ENCODE measurements at places on chromosomes 4 and X.

- no peak for DNase-seq
Measured at GRCh38 chr4:183013730-183014002, 85.4 kb upstream of the WWC2 start.

GRCh38 chr4:122542411-122543236 is 78.2 kb downstream of the IL21 start:
- no peak for DNase-seq

DNA sequence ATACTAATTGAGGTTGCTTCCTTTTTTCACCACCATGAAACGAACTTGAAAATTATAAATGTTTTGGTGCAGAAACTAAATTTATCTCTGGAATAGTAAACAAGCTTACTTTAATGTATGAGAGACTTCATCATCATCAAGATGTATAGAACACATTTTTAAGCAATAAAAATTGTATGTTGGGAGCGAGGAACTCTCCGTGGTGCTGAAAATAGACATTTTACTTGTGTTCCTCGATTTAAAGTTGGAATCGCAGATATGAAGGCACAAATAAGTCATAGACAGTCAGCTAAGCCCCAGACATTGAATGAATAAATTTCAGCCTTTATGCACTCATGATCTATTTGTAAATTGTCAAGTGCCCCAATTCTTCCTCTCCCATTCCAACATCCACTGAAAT is 310.7 kb downstream of the STK32B start:
- no peak for DNase-seq

GRCh38 chr4:139605516-139605915 is 49.5 kb upstream of the SETD7 start:
- no peak for DNase-seq

DNA sequence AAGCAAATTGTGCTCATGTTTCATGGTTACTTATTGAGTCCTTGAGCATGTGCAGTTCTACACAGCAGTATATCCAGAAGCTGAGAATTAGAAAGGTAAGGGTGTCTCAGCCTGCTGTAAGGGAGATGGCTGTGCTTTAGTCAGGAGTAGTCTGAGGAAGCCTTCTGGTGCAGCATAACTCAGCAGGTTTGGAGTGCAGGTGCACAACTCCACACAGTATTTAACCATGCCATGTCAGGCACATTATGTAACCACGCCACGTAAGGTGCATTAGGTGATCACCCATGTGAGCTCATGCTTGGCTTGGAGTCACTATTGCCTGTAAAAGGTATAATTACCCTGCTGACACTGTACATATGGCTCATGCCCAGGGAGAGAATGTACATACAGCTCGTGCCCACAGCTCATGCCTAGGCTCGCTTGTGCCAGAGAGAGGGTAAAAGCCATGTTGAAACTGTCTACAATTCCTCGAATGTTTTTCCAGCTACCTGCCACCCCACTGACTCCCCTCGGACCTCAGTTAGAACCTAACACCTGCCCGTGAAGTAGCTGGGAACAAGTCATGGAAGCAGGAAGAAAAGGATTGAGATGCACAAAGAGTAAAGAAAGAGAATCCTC is 37.8 kb downstream of the UCHL1 start:
- no peak for DNase-seq

GRCh38 chrX:31038575-31039326 is 33.1 kb downstream of the FTHL17 start:
- DNase-seq: no peak

DNA sequence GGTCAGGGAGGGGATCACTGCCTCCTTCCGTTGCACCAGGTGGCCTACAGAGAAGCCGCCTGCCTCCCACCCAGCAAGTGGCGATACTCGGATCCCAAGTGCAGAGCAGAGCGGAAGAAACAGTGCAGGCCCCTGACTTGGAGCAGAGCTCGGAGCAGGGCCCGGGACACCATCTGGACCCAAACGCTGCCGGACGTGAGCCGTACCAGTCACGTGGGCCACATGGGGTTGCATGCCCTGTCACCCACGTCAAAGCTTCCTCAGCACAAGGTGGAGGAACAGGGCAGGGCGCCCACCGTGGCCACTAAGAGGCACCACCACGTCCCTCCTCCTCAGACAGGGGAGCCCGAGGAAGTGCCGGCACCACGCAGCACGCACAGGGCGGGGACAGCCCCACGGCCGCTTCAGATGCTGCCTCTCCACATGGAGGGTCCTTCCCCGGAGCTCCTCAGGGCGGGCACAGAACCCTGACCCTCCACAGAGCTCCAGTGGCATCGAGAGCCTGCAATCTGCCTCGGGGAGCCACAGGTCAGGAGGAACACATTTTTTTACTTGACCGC is 18.7 kb downstream of the ZFYVE28 start:
- DNase-seq: no peak

GRCh38 chr4:111775556-111776297 is 369.5 kb upstream of the FAM241A start:
- no peak for DNase-seq

GRCh38 chrX:107773206-107773605 is 2.4 kb downstream of the TSC22D3 start:
- no peak for DNase-seq

GRCh38 chr4:21872101-21872500 is 76.5 kb downstream of the KCNIP4 start:
- no peak for DNase-seq

DNA sequence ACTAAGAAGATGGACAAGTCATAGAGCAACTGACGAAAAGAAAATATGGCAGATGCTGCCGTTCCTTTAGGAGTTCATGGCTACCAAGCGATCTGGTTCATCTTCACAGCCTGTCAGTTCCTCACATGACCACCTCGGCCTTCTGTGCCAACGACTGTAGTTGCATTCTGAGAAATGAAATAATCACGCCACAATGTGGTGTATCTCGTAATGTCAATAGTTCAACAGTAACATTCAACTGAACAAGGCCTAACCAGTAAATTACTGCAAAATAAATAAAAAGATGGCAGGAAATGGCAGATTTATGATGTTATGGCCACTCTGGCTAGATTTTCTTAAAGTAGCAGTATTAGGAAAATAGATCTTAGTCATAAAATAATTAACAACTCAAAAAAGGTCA is 4.4 kb downstream of the GPRIN3 start:
- no peak for DNase-seq

- no peak for DNase-seq
Measured at GRCh38 chr4:24482871-24483270, 101.5 kb downstream of the DHX15 start.

DNA sequence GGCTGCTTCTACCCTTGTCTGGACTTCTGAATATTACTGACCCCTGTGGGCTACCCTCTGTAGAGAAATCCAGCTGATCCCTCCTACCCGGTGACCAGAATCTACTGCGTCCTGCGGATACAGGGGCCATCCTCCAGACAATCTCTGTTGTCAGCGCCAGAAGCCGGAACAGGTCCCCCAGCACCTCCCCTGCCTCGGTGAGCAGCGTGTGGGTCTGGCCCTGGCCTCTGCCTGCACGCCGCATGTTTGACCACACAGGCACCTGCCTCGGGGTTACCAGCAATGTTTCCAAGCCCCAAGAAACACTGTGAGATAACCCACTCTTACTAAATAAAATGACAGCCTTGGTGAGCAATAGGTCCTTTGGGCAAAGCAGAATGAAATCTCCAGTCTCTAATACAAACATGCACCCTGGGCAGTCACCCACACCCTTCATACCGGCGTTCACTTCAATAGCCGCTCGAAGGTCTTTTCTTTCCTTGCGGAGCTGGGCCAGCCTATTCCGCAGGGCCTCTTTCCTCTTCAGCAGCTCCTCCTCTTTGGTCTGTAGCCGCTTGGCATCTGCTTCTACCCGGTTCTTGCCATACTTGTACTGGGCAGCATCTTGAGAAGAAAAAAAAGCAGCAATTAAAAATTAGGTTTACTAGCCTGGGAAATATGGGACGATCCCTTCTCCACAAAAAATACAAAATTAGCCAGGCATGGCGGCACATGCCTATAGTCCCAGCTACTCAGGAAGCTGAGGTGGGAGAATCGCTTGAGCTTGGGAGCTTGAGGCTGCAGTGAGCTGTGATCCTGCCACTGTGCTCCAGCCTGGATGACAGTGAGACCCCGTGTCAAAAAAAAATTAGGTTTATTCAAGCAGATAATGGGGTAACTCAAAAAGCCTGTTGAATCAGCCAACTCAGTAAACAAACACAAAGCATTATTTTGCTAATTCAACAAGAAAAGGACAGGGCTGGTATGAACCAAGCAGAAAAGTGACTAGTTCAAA is 165.1 kb downstream of the AFAP1 start:
- DNase-seq: no peak

DNA sequence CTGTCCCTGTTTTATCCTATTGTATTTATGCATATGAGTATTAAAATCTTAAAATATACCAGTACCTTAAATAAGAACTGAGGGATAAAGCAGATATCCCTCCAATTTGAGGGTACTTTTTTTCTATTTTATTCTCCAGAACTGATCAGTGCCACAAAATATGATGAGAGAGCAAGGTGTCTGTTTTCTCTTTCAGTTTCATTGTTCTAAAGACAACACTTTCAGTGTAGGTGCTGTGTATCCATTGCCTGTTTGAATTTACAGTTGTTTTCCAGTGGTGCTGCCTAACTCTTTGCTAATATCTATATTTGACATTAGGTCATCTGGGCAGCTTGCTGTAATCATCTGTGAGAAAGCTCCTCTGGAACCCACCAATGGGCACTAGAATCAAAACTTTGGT is 394.7 kb downstream of the IL1RAPL1 start:
- no peak for DNase-seq

- no peak for DNase-seq
Measured at GRCh38 chr4:128690011-128690410, 119.5 kb upstream of the JADE1 start.

DNA sequence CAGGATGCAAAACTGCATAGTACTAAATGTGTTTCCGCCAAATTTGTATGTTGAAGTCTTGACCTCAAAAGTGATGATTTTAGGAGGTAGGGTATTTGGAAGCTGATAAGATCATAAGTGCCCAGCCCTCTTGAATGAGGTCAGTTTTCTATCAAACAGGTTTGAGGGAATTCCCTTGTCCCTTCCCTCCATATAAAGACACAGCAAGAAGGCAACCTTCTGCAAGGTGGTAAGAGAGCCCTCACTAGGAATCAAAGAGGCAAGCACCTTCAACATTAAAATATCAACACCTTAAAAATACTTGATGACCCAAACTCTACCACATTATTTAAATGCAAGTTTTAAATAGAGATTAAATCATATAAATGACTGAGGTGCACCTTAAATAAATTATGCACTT is 288.6 kb downstream of the EPHA5 start:
- no peak for DNase-seq

DNA sequence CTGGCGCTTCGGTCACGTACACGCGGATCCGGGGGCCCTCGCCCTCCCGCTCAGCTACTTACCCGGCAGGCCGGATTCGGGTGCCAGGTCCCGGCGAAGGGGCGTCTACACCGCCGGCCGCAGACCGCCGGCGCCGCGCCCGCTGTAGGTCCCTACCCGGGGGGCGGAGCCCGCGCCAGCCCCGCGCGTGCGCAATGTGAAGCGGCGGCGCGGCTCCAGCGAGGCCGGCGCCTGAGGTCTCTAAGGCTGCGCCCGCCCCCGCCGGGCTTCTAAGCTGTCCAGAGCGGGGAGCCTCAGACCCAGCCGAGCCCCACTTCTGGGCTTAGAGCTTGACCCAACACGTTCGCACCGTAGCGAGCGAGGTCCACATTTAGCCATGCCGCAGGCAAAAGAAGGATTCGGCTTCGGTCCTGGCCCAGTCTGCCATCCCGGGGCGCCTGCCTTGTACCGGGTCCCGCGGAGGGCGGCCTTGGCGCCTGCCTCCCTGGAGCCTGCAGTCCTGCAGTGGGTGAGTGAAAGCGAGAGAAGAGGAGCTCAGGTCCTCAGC is at the start of gene ZNF518B:
Gene ZNF518B, minus strand, starts transcription at position 172 of the 547 bp plus-strand sequence. CDS start 11,098 bp downstream, outside the sequence.
- peak; percentile 85 for DNase-seq

DNA sequence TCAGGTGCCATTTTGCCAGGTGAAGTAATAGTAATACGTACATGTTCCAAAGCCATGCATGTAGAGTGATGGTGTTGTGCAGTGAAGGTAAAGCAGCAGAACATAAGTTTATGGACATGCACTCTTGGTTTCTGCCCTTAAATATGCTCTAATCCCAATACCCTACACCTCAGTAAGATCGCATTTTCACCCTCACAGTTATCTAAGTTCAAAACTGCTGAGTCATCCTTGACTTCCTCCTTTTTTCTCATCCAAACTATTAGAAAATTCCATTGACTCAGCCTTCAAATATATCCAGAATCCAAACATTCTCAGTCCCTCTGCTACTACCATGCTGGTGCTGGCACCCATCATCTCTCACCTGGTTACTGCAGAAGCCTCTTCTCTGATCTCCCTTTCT is 652.9 kb upstream of the IGFBP7 start:
- no peak for DNase-seq

GRCh38 chr4:30002341-30002740 is 717.8 kb upstream of the PCDH7 start:
- no peak for DNase-seq

GRCh38 chrX:16589826-16590225 is 60.1 kb upstream of the S100G start:
- no peak for DNase-seq

GRCh38 chrX:48540028-48540375 is 488 bp downstream of the TBC1D25 start:
- DNase-seq: no peak

- DNase-seq: no peak
Measured at GRCh38 chrX:16022580-16023200, 100.7 kb upstream of the GRPR start.

DNA sequence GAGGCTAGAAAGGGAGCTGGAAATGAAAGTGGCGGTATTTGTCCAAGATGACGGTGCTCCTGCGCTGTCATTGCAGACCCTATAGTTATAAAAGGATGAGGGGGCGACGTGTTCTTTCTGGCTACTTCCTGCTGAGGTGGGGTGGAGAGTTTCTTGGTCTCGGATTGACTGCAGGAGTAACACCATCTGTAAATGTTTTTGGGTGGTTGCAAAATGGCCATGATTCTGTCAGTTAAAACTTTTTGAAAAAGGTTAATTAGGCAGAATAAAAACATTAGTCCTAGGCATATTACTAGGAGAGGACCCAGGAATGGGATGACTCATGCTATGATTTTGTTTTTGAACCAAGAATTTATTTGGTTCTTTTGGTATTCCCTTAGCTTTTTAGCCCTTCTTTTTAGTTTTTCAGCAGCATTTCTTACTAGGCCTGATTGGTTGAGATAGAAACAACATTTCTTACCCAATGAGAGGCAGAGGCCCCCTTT is 53.1 kb downstream of the USP11 start:
- DNase-seq: no peak

DNA sequence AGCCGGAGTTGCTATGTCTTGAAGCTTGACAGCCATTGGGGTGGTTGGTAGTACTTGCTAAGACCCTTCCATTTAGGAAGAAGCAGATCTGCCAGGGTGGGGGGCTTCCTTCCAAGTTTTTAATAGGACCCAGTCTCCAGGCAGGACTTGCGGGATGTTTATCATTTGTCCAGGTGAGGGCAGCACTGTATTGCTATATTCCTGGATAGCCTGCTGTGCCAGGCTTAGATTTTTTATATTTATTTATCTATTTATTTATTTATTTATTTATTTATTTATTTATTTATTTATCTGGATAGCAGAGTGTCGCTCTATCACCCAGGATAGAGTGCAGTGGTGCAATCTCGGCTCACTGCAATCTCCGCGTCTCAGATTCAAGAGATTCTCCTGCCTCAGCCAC is 87.4 kb upstream of the CT45A1 start:
- DNase-seq: no peak

Data from H1 (cell line).